ENCODE measurements at places on chromosomes 13 and 19.

- DNase-seq: no peak
Measured at GRCh38 chr13:75760131-75761021, 124.2 kb downstream of the LMO7 start.

DNA sequence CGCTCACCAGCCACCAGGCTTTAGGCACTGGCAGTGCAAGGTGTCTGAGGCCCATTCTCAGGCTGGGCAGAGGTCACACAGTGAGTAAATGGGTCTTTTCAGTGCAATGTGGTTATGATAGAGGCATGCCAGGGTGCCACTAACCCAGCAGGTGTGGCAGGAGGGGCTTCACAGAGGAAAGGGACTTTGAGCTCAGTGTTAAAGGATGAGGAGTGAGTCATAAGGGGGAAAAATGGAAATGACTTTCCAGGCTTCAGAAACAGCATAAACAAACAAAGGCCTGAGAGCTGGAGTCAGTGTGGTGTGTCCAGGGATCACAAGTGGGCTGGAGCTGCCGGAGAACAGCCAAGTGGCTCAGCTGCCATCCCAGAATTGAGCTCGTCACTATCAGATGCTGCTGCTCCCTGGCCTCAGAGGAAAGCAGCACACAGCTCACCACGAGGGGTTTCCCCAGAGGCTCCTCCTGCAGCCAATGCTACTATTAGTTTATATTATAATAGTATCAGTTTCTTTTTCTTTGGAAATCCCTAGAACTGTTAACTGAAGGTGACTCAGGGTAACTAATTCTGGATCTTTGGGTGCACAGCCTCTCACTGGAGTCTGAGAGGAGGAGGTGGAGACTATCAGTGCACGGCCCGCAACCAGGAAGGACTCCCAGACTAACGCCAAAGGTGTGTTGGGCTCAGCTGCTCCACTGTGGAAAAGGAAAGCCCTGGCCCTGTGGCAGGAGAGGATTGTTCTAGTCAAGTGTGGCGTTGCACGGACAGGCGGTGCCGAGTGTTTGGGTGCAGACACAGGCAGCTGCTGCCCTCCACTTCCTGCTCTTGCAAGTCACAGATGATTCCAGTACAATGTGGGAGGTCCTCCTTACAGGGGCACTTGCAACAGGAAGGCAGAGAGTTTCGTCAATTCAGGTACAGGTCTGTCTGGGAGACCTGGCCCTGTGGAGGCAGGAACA lies 39.5 kb downstream of the DHRS12 start:
- DNase-seq: peak; percentile 50

DNA sequence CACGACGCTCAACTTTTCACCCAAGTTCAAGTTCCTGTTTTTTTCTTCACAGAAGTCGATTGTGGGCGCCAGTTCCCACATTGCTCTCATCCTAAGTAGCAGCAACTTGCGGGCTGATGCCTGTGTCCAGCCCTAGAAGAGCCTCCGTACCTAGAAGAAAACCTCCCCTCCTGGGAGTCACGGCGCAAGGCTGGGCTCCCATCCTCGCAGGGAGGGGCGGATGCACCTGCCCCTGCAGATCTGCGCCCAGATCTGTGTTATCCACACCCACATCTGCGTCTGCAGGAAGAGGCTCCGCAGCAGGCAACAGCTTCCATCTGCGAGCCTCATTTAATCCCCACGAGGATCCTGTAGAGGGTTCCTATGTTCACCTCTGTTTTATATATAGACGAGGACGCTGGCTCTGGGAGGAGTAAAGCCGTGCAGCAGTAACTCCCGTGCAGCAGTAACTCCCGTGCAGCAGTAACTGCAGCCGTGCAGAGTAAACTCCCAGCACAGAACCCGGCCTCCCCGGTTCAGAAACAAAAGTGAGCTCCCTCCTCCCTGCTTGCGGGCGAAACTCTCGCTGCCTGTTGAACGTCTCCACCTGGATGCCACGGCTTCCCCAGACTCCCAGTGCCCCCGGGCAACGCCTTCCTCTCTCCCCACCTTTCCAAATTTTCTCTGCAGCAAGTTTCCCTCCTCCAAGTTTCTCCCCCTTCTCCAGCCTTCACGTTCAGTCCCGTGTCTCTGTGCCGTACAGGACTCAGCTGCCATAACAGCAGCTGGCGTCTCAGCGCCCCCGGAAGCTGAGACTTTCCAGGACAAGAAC lies 23.5 kb upstream of the LAIR1 start:
- no peak for DNase-seq

DNA sequence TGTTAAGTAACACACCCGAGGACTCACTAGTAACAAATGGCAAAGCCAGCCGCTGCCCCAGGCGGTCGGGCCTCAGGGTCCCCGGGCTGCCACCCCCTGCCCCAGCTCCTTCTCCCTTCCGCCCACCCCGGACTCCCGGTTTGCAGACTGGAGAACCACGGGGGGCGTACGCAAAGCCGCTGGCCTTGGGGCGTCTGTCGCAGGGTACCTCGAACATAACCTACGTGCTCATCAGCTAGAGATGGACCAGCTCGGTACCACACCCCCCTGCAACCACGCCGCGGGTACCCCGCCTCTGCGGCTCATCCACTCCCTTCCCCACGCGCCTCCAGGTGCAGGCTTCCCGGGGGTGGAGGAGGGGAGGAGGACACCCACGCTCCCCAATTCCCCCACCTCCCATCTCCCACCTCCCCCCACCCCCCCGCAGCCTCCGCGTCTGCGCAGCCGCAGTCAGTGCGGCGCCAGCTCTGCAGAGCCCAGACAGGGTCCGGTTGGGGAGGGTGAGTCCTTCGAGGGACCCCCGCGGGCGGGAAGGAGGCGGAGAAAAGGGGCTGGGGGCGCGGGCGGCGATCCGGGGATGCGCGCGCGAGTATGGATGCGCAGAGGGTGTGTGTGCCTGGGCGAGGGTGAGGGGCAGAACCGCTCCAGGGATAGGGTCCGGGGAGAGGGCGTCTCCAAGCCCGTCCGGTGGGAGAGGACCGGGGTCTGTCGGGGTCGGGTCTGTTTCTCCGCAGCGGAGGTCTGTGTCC lies at the start of gene SMIM17:
SMIM17 (plus strand) TSS at position 449 of the 749 bp plus-strand sequence. CDS start 2,509 bp downstream, outside the sequence.
- DNase-seq: no peak

GRCh38 chr13:75485286-75486062 lies 3.5 kb upstream of the TBC1D4 start:
- no peak for DNase-seq

DNA sequence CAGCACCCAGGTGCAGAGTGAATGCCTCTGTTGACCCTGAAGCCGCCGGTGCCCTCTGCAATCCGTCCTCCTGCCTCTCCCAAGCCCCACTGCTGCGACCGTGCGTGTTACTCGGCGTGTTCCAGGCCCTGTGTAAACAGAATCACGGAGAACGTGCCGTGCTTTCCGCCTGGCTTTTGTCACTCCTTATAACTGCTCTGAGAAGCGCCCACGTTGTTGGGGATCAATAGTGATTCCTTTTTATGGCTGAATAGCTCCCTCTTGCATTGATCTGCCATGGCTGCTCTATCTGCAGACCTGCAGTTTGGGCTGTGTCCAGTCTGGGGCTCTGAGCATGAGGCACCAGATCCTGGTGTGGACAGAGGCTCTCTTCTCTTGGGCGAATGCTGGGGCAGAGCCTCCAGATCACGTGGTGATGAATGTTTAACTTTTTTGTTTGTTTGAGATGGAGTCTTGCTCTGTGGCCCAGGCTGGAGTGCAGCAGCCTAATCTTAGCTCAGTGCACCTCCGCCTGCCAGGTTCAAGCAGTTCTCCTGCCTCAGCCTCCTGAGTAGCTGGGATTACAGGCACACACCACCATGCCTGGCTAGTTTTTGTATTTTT lies 15.8 kb downstream of the ADPRHL1 start:
- DNase-seq: peak; percentile 58

DNA sequence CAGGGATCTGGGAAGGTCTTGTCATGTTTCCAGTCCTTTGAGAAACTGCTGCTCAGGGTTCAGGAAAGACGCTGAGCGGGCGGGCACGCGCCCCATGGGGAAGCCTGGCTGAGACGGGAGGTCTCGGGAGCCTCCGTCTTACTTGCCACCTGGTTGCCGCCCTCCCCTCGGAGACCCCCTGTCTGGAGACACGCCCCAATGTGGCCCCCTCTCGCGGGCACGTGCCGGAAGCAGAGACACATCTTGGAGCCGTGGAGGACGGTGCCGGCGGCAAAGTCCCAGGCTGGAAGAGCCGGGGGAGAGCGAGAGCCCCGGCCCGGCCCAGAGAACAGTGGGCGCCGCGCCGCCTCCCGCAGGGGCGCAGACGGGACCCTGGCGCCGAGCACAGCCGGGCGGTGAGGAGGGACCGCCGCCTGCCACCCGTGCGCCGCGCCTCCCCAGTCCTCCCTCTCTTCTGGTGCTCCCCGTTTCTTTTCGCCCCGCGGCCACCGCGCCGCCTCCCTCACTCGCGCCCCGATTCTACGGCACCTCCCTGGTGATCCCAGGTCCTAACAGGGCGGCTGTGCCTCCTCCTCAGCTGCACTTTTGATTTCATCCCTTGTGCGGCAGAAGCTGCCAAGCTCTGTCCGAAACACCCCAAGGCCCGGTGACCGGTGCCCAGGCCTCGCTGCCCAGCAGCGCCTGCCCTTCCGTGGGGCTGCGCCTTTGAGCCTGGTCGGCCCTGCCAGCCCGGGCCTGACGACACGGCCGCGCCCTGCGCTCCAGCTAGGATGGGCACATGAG lies 15.5 kb downstream of the GJB2 start:
- no peak for DNase-seq

DNA sequence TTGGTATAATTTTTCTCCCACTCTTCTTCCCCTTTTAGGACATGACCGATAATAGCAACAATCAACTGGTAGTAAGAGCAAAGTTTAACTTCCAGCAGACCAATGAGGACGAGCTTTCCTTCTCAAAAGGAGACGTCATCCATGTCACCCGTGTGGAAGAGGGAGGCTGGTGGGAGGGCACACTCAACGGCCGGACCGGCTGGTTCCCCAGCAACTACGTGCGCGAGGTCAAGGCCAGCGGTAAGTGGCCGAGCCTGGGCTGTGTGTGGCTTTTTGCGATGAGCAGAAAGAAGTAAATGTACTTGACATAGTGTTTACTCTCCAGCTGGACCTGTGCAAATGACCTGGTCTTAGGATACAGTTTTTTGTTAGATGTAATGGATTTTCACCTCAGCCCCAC lies 102.5 kb downstream of the ARHGEF7 start:
- DNase-seq: no peak

DNA sequence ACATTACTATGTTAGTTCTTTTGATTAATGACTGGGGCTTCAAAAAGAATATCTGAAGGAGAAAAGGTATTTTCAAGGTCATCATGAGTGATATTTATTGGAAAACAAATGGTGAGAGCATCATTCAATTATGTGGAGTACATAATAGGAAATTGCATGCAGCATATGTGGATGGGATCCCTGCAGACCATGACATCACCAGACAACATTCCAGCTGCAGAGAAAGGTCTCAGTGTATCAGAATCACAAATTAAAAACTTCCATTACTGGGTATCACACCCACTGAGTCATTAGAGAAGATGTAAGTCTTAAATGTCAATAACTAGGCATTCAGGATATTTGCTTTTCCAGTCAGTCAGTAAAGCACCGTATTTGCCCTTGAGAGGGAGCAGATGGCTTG lies 574.4 kb upstream of the SLC10A2 start:
- no peak for DNase-seq

- no peak for DNase-seq
Measured at GRCh38 chr13:113585896-113586295, 1.3 kb downstream of the TFDP1 start.

GRCh38 chr13:50686551-50686950 lies 156.9 kb downstream of the DLEU7 start:
- DNase-seq: no peak
